ENCODE measurements at places on chromosomes 6 and 20. TPM values are rescaled to one million over a fixed set of nuclear protein-coding genes. Genes with fewer than 3 reads are reported as not detected.

GRCh38 chr6:79796197-79796596 is 151.2 kb downstream of the ELOVL4 start:
- no peak for DNase-seq

- DNase-seq: no peak
These were observed 19.9 kb upstream of the RIPOR3 start for GRCh38 chr20:50711113-50711825.

The EPHA7 gene
- 0.87 TPM for total RNA-seq

DNA sequence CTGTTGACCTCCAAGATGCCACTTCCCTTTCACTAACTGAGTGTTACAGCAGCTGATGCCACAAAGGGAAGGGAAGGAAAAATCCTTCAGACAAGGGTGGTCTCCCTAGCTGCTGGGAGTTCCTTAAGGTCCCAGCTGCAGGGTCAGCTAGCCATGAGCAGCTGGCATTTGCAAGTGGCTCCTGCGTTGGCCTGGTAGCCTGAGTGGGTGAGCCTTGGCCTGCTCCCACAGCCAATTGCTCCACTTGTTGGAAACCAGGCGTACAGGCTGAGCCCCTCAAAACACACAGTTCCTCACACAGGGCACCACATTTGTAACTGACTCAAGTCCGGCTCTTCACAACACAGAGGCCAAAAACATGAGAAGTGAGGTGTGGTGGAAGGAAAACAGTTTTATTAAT is 16.7 kb downstream of the TTK start:
- DNase-seq: no peak

The IBTK gene
- total RNA-seq: 56.4 TPM

GRCh38 chr6:155499574-155499973 is 43.9 kb upstream of the NOX3 start:
- DNase-seq: no peak

Data from renal cortical epithelial cell (primary cell).